ENCODE measurements at places on chromosomes 2 and 18.

GRCh38 chr18:10284540-10285282 lies 169.7 kb upstream of the APCDD1 start:
- no peak for DNase-seq

- DNase-seq, result no peak
Observed at GRCh38 chr2:159131914-159132281, 154.6 kb downstream of the WDSUB1 start.

DNA sequence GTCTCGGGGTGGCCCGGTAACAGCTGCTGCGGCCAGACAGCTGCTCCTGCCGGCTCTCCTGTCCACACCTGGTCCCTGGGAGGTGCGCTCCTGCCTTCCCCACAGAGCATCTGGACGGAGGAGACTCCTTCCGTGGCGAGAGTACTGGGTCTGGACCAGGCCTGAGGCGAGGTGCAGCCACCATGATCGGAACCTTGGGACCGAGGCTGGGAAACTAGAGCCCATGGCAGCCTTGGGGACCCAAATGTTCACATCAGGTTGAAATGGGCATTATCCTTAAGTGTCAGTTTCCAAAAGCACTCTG lies 628 bp downstream of the GIGYF2 start:
- DNase-seq, result no peak

- DNase-seq, result no peak
Observed at GRCh38 chr2:26444236-26444635, 33.7 kb downstream of the OTOF start.

GRCh38 chr2:215450188-215451011 lies 14.5 kb upstream of the FN1 start:
- no peak for DNase-seq

DNA sequence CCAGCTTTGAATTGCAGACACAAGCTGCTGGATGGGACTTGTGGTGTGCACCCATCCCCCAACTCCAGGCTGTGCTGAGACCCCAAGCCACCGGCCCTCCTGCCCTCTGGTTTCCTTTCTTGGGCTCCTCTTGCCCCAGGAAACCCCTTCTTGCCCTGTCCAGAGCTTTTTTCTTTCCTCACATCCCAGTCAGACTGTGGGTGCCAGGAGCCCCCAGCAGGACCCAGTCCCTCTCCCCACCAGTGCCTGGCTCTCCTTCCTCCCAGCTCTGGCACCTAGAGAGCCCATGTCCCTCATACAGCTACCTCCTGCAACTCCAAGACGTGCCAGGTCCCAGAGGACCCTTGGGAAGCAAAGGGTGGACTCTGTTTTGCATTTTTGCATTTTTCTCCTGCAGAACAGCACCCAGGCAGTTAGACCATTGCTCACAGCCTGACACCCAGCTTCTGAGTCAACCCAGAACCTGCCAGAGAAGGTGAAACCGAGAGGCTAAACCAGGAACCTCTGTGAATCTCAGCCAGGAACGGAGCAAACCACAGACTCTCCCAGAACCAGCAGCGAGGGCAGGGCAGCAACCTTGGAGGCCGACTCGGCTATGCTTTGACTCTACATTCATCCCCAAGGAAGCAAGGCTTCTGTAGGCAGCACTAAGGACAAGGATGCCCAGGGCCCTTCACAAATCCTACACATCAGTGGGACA lies 221.1 kb downstream of the ANAPC1 start:
- no peak for DNase-seq

DNA sequence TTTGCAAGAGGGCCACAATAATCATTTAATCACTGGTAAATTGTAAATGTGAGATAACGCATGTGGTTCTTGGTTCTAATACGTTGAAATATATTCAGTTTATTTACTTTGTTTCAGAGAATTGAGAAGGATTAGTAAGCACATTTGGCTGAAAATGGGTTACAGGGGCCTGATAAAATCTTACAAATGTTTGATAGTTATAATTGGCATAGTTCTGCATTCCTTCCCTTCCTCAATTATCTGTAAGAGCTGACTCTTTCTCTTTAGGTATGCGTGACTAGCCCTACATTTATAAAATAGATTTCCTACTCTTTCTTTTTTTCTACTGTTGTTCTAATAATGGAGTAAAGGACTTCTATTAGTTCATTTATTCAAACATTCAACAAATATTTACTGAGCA lies 685.2 kb downstream of the NUP35 start:
- no peak for DNase-seq

DNA sequence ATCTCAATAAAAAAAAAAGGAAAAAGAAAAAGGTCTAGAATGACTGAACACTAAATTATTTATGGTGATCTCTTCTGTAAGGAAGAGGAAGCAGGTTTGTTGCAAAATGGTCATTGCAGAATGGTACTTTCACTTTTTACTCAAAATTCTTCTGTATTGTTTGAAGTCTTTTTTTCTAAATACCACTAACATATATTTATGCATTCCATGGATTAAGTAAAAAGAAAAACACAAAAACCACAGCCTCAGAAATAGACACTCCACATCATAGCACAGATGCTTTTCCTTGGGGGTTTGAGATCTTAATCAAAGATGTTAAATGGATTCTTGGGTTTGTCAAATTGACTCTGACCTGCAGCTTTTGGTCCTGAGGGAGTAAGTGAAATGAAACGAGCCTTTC lies 47.4 kb downstream of the RHOB start:
- DNase-seq, result no peak

- DNase-seq, result no peak
Observed at GRCh38 chr2:65407240-65407639, 25.2 kb downstream of the SPRED2 start.
